ENCODE measurements at places on chromosomes 1 and 21. TPM values are rescaled to one million over a fixed set of nuclear protein-coding genes. Genes with fewer than 3 reads are reported as not detected.

DNA sequence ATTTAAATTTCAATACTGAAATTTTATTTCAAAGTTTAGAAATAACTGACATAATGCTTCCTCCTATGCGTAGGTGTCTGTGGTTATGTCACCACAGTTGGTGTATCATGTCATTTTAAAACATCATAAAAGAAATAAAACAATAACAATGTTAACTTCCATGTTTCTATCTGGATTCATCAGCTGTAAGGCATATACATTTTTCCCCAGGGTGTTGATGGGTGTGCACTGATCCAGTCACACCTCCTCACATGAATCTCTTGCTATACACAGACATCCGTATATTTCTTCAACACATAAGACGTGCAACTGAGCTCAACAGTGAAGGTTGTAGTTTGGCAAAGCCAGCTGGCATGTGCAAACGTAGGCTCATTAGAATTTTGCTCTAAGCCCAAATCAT, 6.2 kb downstream of the KCNA3 start:
- H3K27me3 ChIP-seq: no peaks in the 10 kb centered on the region
- H3K36me3 ChIP-seq: peaks cover 39% of the 10 kb centered on the region
- H3K27ac ChIP-seq: peak overlapping the region; percentile 87
- peak; percentile 78 for DNase-seq

GRCh38 chr21:33774551-33774950, 132.2 kb downstream of the ITSN1 start:
- H3K27me3 ChIP-seq: no peaks in the 10 kb centered on the region
- no peaks in the 10 kb centered on the region for H3K4me1 ChIP-seq
- no peak overlapping the region for H3K4me3 ChIP-seq
- no peak for DNase-seq

DNA sequence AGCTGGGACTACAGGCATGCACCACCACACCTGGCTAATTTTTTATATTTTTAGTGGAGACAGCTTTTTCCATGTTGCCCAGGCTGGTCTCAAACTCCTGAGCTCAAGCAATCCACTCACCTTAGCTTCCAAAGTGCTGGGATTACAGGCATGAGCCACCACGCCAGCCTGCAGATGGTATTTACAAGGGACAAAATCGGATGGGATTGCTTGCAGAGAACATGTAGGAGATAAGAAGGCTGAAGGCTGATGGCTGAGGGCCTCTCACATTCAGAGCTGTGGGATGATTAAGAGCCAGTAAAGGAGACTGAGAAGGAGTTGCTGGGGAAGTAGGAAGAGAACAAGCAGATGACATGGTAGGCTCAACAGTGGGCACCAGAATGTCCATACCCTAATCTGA, 24.0 kb upstream of the QSOX1 start:
- H3K4me1 ChIP-seq: peaks cover 13% of the 10 kb centered on the region
- no peaks in the 10 kb centered on the region for H3K36me3 ChIP-seq
- DNase-seq: no peak
- no peak overlapping the region for H3K4me3 ChIP-seq
- no peak overlapping the region for H3K27ac ChIP-seq
- H3K27me3 ChIP-seq: peaks cover 6% of the 10 kb centered on the region

- peaks cover 38% of the 10 kb centered on the region for H3K4me1 ChIP-seq
- H3K27me3 ChIP-seq: no peaks in the 10 kb centered on the region
- peak; percentile 88 for DNase-seq
- H3K4me3 ChIP-seq: peak overlapping the region; percentile 44
- peak overlapping the region; percentile 76 for H3K27ac ChIP-seq
- H3K36me3 ChIP-seq: peaks cover 60% of the 10 kb centered on the region
Measured at GRCh38 chr1:101081496-101082488, 56.2 kb upstream of the DPH5 start.

- no peak overlapping the region for H3K4me3 ChIP-seq
- H3K36me3 ChIP-seq: no peaks in the 10 kb centered on the region
- DNase-seq: no peak
- no peak overlapping the region for H3K27ac ChIP-seq
- peaks cover 25% of the 10 kb centered on the region for H3K27me3 ChIP-seq
Measured at GRCh38 chr1:156384007-156384406, 15.0 kb downstream of the RHBG start.

- H3K27me3 ChIP-seq: peaks cover 7% of the 10 kb centered on the region
- H3K36me3 ChIP-seq: peaks cover 9% of the 10 kb centered on the region
- no peak overlapping the region for H3K4me3 ChIP-seq
- no peak for DNase-seq
Measured at GRCh38 chr1:211393203-211393602, 66.6 kb downstream of the TRAF5 start.

DNA sequence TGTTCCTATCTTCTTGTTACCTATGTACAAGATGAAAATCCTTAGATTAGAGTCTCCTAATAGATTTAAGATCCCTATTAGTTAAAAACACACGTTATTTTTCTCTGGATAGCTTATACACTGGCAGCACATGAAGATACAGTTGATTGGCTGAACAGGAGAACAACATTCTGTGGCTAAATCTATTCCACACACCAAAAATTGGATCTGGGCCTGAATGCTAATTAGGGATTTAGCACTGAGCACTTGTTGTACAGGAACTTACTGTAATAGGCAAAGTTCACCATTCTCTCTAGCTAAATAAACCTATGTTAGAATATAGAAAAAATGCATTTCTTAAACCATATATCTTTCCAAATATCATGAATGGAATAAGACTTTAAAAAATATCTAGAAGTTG, 117.1 kb upstream of the PTGFR start:
- no peaks in the 10 kb centered on the region for H3K27me3 ChIP-seq
- H3K4me1 ChIP-seq: no peaks in the 10 kb centered on the region
- no peak overlapping the region for H3K4me3 ChIP-seq
- no peak for DNase-seq

- H3K36me3 ChIP-seq: no peaks in the 10 kb centered on the region
- H3K27ac ChIP-seq: no peak overlapping the region
- peaks cover 3% of the 10 kb centered on the region for H3K27me3 ChIP-seq
- H3K4me1 ChIP-seq: peaks cover 28% of the 10 kb centered on the region
- H3K4me3 ChIP-seq: no peak overlapping the region
- peak; percentile 72 for DNase-seq
Measured at GRCh38 chr1:160779626-160780397, 16.2 kb upstream of the LY9 start.

DNA sequence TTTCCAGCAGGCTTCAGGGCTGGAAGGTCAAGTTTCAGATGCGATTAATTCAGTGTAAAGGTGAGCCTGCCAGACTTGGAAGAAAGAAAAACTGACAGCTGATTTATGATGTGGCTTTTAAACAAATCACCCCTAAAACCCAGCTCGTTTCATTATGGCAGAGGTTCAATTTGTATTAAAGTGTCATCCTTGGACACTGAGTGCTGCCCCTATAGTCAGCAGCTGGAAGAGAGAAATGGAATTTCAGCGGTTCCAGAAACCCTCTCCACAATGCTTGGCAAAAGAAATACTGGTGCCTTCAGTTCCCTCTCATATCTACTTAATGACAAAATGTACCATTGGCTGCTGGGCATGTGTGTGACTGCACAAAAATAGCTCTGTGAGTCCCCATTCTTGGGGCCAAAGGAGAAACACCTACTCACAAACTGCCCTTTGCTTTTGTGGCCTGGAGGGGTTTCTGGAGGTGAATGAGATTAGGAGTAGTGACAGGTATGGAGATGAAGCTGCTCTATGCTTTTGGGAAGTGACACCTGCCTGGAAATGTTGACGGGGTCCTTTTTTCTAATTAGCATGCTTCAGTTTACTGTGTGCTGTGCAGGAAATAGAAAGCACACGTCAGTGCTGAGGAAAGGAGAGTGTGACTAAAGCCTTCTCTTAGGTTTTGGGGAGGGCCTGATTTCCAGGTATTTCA, 95.1 kb upstream of the TSPAN2 start:
- H3K4me1 ChIP-seq: peaks cover 9% of the 10 kb centered on the region
- no peaks in the 10 kb centered on the region for H3K27me3 ChIP-seq

DNA sequence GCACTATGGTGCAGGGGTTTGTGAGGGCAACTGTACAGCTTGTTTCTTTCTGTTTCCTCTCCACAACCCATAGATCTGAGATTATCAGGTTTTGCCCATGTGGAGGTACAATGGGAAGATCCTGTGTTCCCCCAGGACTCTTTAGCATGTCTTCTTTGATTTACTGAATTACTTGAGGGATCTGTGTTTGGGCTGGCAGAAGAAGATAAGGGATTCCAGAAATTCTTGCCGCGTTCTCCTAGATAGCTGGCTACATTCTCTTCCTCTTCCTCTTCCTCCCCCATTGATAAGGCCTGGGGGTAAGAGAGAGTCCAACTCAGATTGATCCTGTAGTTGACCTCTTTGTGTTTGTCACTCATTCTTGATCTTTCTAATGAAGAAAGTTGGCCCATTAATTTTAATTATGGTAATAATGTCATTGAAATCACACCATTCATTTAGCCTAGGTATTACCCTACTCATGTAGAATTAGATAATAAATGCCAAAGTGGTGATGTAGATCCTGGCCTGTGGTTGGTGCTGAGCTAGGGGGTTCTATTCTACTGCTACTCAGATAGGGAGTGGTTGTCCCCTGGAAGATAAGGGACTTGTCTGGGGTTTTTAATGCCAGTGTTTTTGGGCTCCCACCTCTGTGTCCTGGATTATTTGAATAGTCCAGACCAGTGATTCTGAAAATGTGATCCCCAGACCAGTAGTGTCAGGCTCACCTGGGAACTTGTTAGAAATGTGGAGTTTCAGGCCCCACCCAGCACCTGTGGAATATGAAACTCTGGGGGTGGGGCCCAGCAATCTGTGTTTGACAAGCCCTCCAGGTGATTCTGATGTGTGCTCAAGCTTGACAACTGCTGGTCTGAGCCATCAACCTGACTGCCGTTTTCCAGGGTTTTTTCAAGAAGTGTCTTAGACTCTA, 122.2 kb downstream of the NOS1AP start:
- H3K4me1 ChIP-seq: no peaks in the 10 kb centered on the region
- no peak overlapping the region for H3K4me3 ChIP-seq
- no peak overlapping the region for H3K27ac ChIP-seq
- H3K36me3 ChIP-seq: no peaks in the 10 kb centered on the region
- DNase-seq: no peak
- H3K27me3 ChIP-seq: peaks cover 9% of the 10 kb centered on the region

DNA sequence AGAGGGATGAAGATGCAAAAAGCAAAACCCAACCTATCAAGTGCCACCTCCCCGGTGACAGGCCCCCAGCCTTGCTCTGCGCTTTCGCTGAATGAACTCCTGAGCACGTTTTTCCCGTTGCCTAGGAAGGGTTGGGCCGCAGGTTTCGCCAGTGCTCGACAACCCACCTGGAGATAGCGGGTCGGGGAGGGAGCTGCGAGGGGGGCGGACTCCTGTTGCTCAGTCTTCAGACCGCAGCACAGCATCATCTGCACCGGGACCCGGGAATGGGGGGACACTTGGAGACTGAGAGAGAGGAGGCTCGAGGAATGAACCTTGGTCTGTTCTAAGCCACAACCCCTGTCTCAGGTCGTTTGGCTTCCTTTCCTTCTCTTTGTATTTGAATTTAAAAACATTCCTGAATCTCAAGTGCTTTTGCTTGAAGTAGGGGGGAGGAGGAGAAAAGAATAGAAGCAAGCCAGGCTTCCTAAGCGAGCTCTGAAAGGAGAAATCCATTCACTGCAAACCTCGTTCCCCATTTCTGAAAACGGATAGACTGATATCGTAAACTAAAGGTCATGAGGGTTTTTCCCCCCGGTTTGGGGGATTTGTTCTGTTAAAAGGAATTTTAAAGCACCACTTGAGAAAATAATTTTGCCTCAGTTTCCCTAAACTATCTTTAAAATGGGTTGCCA, 1.2 kb downstream of the AK5 start:
- no peaks in the 10 kb centered on the region for H3K36me3 ChIP-seq
- no peak overlapping the region for H3K27ac ChIP-seq
- H3K4me3 ChIP-seq: peak overlapping the region; percentile 71

DNA sequence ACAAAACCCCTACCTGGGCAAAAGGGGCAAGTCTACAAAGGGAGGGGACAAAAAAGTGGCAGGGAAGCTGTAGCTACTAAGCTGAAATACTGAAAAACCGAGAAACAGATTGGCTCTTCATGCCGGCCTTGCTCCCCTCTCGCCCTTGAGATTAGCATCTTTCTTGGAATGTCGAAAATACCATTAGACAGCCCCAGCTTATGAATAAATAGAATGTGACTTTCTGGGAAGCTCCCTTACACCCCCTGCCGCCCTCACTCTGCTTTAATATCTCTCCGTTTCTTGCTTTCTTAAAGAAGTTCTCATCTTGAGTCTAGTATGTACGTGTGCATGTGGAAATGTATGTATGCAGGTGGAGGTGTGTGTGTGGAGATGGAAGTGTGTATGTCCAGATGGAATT, 14.1 kb downstream of the TRAF3IP3 start:
- H3K27ac ChIP-seq: no peak overlapping the region
- H3K36me3 ChIP-seq: peaks cover 33% of the 10 kb centered on the region
- H3K27me3 ChIP-seq: no peaks in the 10 kb centered on the region
- DNase-seq: no peak
- H3K4me3 ChIP-seq: no peak overlapping the region
- H3K4me1 ChIP-seq: peaks cover 44% of the 10 kb centered on the region

GRCh38 chr1:82503822-82504221, 703.1 kb downstream of the ADGRL2 start:
- H3K4me1 ChIP-seq: no peaks in the 10 kb centered on the region
- no peaks in the 10 kb centered on the region for H3K36me3 ChIP-seq
- no peak overlapping the region for H3K4me3 ChIP-seq
- no peak for DNase-seq

- no peaks in the 10 kb centered on the region for H3K27me3 ChIP-seq
- no peak for DNase-seq
- H3K27ac ChIP-seq: no peak overlapping the region
- H3K36me3 ChIP-seq: peaks cover 33% of the 10 kb centered on the region
- H3K4me1 ChIP-seq: peaks cover 63% of the 10 kb centered on the region
Measured at GRCh38 chr1:206693029-206693428, 8.3 kb downstream of the MAPKAPK2 start.

GRCh38 chr1:15146142-15146680, 7.3 kb upstream of the TMEM51 start:
- no peaks in the 10 kb centered on the region for H3K36me3 ChIP-seq
- no peak overlapping the region for H3K4me3 ChIP-seq
- no peak for DNase-seq
- H3K27ac ChIP-seq: no peak overlapping the region
- peaks cover 60% of the 10 kb centered on the region for H3K27me3 ChIP-seq
- peaks cover 5% of the 10 kb centered on the region for H3K4me1 ChIP-seq

- no peak for DNase-seq
- H3K36me3 ChIP-seq: peaks cover 24% of the 10 kb centered on the region
- H3K27ac ChIP-seq: no peak overlapping the region
- no peak overlapping the region for H3K4me3 ChIP-seq
- H3K27me3 ChIP-seq: no peaks in the 10 kb centered on the region
Measured at GRCh38 chr1:5980314-5981008, 11.8 kb downstream of the NPHP4 start.

DNA sequence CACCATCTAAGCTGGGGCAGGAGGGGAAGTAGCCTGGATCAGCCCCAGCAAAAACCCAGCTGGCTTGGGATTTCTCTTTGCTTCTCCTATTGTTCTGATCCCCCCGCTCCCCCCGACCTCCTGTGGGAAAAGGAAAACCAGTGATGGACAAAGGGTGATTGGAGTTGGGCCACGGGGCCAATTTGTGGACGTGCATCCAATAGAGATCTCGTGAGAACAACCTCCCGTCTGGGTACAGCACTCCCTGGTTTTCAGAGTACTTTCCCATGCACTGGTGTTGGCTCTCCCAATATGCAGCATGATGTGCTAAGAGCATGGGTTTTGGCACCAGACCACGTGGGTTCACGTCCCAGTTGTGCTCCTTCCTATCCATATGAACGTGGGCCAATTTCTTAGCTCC, 9.0 kb downstream of the BLACAT1 start:
- H3K4me3 ChIP-seq: no peak overlapping the region
- H3K27me3 ChIP-seq: peaks cover 11% of the 10 kb centered on the region
- H3K27ac ChIP-seq: no peak overlapping the region
- peaks cover 6% of the 10 kb centered on the region for H3K4me1 ChIP-seq

Gene TCEA3
- 7.8 TPM for total RNA-seq

Gene CLCNKA
- not detected for total RNA-seq

Gene FNDC10
- 14.3 TPM for total RNA-seq

Gene LRRC38
- total RNA-seq: not detected

Gene ESPN
- total RNA-seq: 0.49 TPM

Gene S100A12
- not detected for total RNA-seq

Gene HMCN1
- not detected for total RNA-seq

Gene C1orf35
- 27.5 TPM for total RNA-seq
